ENCODE measurements at places on chromosomes 6 and 20. TPM values are rescaled to one million over a fixed set of nuclear protein-coding genes. Genes with fewer than 3 reads are reported as not detected.
A peak's percentile ranks its signal among the peaks of the same experiment; 100 is the strongest.

Gene ZGPAT
- total RNA-seq: 22.1 TPM

Gene CTAGE9
- not detected for total RNA-seq

- peaks cover 7% of the 10 kb centered on the region for H3K27me3 ChIP-seq
- no peak overlapping the region for H3K4me3 ChIP-seq
- H3K4me1 ChIP-seq: peaks cover 2% of the 10 kb centered on the region
- DNase-seq: peak; percentile 47
- H3K27ac ChIP-seq: no peak overlapping the region
Observed at GRCh38 chr6:37653933-37654565, 43.6 kb downstream of the MDGA1 start.

- H3K4me3 ChIP-seq: peak overlapping the region; percentile 89
- DNase-seq: no peak
- H3K36me3 ChIP-seq: peaks cover 22% of the 10 kb centered on the region
- peak overlapping the region; percentile 89 for H3K27ac ChIP-seq
- no peaks in the 10 kb centered on the region for H3K27me3 ChIP-seq
Observed at GRCh38 chr6:107732461-107732860, 91.7 kb downstream of the SCML4 start.

Gene KLHDC3
- 66.1 TPM for total RNA-seq

Gene OXT
- 0.47 TPM for total RNA-seq

DNA sequence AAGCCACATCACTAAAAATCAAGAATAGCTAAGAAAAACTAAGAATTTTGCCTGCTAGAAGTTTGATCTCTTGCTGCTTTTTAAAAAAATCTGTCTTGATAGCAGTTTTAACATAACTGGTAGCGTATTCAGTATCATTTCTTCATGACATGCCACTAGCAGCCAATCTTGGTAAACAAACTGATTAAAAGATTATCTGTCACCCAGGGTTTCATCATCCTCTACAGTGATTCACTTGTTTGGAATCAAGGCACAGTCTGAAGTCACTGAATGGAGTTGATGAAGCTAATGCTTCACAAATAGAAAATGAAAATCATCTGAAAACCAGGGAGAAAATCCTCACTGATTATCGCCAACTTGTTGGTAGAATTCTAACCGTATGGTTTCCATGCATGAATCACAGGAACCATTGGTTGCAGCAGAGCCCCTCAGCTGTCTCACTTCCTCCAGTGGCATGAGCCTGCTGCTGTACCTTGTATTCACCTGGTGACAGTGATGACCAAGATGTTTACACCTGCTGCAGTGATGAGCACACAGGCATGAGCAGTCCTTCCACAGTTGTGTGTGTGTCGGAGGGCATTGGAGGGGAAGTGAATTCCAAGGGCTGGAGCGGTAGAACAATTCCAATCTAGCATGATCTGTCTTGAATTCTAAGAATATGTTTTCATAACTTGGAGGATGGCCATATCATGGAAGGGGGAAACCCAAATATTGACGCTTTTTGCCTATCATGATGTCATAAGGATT is 275.0 kb downstream of the KHDC1L start:
- H3K4me1 ChIP-seq: peaks cover 17% of the 10 kb centered on the region
- peaks cover 5% of the 10 kb centered on the region for H3K36me3 ChIP-seq
- no peaks in the 10 kb centered on the region for H3K27me3 ChIP-seq
- no peak for DNase-seq
- H3K4me3 ChIP-seq: no peak overlapping the region

DNA sequence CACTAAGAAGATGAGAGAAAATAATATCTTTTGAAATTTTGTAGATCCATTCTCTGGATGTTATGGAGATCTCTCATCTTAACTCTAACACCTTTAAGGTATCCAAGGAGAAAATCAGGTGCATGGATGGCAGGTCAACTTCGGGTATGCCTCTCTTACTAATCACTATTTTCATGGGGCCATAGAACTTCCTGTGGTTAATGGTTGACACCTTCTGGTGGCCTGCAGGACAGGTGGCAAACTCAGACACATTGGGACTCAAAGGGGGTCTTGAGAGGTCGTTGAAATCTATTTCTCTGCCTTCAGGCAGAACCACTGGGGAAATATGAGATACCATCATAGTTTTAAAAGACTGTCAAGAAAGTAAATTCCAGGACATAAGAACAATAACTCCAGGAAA is 76.5 kb downstream of the ADAT2 start:
- H3K4me1 ChIP-seq: no peaks in the 10 kb centered on the region
- DNase-seq: no peak
- H3K27ac ChIP-seq: no peak overlapping the region
- no peaks in the 10 kb centered on the region for H3K36me3 ChIP-seq
- no peak overlapping the region for H3K4me3 ChIP-seq

Gene EYS
- not detected for total RNA-seq

Gene DNAH8
- total RNA-seq: not detected

GRCh38 chr20:54545676-54546358 is 70.4 kb downstream of the DOK5 start:
- H3K4me1 ChIP-seq: peaks cover 7% of the 10 kb centered on the region
- peaks cover 4% of the 10 kb centered on the region for H3K27me3 ChIP-seq
- H3K36me3 ChIP-seq: no peaks in the 10 kb centered on the region
- no peak overlapping the region for H3K27ac ChIP-seq

DNA sequence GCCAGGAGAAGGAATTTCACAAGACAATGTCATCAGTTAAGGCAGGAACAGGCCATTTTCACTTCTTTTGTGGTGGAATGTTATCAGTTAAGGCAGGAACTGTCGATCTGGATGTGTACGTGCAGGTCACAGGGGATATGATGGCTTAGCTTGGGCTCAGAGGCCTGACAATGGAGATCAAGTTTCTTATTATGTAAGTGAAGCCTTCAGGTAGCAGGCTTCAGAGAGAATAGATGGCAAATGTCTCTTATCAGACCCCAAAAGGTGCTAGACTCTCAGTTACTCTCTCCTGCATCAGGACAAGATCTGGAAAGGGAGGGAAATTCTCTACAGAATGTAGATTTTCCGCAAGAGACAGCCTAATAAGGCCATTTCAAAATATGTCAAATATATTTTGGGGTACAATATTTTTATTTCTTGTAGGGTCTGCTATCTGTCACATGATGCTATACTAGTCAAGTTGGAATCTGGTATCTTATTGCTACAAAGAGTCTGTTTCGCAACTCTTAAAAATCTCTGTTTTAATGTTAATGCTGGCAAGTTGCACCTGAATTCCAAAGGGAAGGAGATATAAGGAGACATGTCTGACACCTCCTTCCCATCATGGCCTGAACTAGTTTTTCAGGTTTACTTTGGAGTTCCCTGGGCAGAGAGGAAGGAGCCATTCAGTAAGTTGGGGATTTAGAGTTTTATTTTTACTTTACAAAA is 48.8 kb downstream of the TRDN start:
- no peak for DNase-seq
- H3K36me3 ChIP-seq: no peaks in the 10 kb centered on the region
- H3K4me1 ChIP-seq: no peaks in the 10 kb centered on the region
- no peak overlapping the region for H3K4me3 ChIP-seq
- H3K27me3 ChIP-seq: no peaks in the 10 kb centered on the region

Gene SYCP2
- total RNA-seq: 3.2 TPM

GRCh38 chr20:57476084-57476526 is 48.8 kb downstream of the CTCFL start:
- H3K4me3 ChIP-seq: no peak overlapping the region
- no peak for DNase-seq
- H3K4me1 ChIP-seq: peaks cover 42% of the 10 kb centered on the region
- peaks cover 2% of the 10 kb centered on the region for H3K36me3 ChIP-seq

GRCh38 chr6:41573276-41573675 is 27.1 kb downstream of the FOXP4 start:
- peaks cover 7% of the 10 kb centered on the region for H3K4me1 ChIP-seq
- no peak overlapping the region for H3K4me3 ChIP-seq
- H3K27me3 ChIP-seq: no peaks in the 10 kb centered on the region
- H3K36me3 ChIP-seq: no peaks in the 10 kb centered on the region
- no peak for DNase-seq

- no peak overlapping the region for H3K27ac ChIP-seq
- no peak overlapping the region for H3K4me3 ChIP-seq
- H3K4me1 ChIP-seq: peaks cover 65% of the 10 kb centered on the region
- H3K36me3 ChIP-seq: peaks cover 51% of the 10 kb centered on the region
- no peaks in the 10 kb centered on the region for H3K27me3 ChIP-seq
- no peak for DNase-seq
Observed at GRCh38 chr6:106530502-106530901, 98.8 kb downstream of the RTN4IP1 start.

DNA sequence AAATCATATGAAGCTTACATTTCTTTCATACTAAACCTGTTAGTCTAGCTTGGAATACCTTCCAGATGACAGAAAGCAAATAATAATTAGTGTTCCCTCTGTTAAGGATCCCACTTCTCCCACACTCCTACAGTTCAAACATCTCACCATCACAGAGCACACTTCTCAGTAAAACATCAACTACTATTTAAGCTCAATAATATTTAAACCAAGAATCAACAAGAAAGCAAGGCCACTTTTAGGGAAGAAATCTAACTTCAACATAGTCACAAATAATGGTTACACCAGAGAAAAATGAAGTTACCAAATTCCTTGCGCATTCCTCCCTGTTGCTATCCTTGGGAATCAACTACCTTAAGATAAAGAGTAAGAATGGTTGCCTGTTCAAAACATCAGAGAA is 1.6 kb downstream of the SNX14 start:
- DNase-seq: no peak
- no peaks in the 10 kb centered on the region for H3K27me3 ChIP-seq

Gene SLA2
- 70.6 TPM for total RNA-seq

GRCh38 chr20:44166008-44166407 is 21.0 kb downstream of the JPH2 start:
- H3K4me3 ChIP-seq: no peak overlapping the region
- H3K36me3 ChIP-seq: no peaks in the 10 kb centered on the region
- H3K27ac ChIP-seq: no peak overlapping the region
- peaks cover 23% of the 10 kb centered on the region for H3K27me3 ChIP-seq

GRCh38 chr6:43942011-43942442 is 172.0 kb downstream of the VEGFA start:
- no peaks in the 10 kb centered on the region for H3K27me3 ChIP-seq
- H3K4me3 ChIP-seq: no peak overlapping the region

Gene XKR7
- total RNA-seq: 0.04 TPM

GRCh38 chr6:169783971-169784820 is 32.8 kb downstream of the ERMARD start:
- H3K36me3 ChIP-seq: peaks cover 31% of the 10 kb centered on the region
- peaks cover 4% of the 10 kb centered on the region for H3K27me3 ChIP-seq
- DNase-seq: no peak
- no peak overlapping the region for H3K27ac ChIP-seq

DNA sequence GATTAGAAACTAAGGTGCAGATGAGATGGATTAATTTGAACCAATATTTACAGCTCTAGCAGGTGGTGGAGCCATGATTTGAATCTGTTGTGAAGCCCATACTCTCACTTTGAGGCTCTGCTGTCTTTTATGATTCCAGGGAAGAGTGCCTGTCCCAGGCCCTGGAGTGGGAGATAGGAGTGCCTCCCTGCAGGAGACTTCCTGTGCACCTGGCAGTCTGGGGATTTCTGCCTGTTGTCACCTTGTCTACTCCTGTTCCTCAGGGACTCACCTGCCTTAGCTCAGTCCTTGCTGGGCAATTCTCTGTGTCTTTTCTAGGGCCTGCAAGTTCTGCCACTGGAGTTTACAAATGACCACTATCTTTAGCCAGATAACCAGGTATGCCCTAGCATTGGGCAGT is 46.3 kb downstream of the SCAND1 start:
- no peaks in the 10 kb centered on the region for H3K27me3 ChIP-seq
- no peak overlapping the region for H3K4me3 ChIP-seq
- no peak for DNase-seq
- H3K4me1 ChIP-seq: peaks cover 27% of the 10 kb centered on the region
- H3K36me3 ChIP-seq: peaks cover 23% of the 10 kb centered on the region
